ENCODE measurements at places on chromosomes 16 and 17.

DNA sequence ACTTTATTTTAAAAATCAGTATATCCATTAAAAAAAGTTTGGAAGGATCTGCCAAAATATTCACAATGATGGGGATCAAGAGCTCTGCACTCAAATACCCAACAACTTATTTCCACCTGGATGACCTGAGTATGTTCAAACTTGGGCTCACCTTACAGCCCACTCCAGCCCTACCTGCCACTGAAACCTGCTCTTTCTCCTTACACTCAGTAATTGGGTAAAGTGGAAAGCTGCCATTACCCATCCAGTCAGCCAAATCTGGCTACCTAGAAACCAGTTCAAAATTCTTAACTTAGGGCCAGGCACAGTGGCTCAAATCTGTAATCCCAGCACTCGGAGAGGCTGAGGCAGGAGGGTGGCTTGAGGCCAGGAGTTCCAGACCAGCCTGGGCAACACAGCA lies 9.6 kb downstream of the VPS53 start:
- no peak for DNase-seq

DNA sequence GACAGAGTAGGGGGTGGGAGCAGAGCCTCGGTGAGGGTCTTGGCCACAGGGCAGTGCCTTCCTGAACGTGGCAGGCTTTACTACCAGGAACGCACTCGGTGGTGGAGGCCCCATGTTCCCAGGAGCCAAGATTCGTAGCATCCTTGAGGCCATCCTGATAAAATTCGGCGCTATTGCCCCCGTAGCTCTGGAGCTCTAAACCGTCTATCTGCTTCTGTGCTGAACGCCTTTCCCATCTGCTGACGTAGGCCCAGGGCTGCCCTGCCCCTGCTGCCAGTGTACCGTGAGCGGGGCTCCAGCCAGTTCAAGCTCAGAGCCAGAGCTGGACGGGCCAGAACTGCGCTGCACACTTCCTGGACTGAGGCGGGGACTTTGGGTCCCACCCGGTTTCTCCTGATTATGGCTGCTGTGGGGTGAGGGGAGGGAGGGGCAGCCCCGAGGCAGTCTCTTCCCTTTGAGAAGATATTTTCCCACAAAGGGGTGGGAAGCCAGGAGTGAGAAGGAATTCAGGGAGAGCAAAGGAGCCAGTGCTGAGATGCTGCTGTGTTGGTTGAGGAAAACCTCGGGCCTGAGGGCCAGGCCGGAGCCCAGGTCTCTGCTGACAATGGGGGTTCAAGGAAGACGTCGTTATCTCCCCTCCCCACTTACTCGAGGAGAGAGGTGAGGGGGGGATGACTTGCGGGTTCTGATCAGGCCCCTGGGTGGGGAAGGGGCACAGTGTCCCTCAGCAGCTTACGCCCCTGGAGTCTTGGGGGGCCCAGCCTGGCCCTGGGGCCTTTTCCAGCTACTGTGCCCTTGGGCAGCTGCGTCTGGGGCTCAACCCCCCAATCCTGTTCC lies 29.4 kb downstream of the OR1D5 start:
- DNase-seq, result no peak

GRCh38 chr17:8940866-8941471 lies 24.5 kb downstream of the PIK3R5 start:
- no peak for DNase-seq

- no peak for DNase-seq
Observed at GRCh38 chr17:34290586-34290985, 5.0 kb downstream of the CCL11 start.

GRCh38 chr16:89511374-89511773 lies 3.2 kb downstream of the SPG7 start:
- no peak for DNase-seq

DNA sequence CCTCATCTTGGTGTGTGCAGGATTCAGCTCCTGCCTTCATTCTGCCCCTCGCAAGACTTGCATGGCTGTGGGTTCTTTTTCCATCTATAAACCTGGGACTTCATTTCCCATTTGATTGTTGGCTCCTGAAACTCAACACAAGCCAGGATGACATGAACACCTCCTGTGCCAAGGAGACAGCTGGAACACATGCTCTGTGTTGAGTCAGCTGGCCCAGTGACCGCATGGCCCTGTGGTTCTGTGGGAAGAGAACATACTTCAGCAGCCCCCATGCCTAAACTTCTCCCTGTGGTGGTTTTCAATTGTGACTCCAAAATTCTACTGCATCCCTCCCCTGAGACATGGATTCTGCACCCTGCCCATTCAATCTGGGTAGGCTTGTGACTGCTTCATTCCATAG lies 57.9 kb upstream of the FOXF1 start:
- no peak for DNase-seq

Data from fibroblast of pulmonary artery (primary cell).